ENCODE measurements at places on chromosomes 1 and 21. TPM values are rescaled to one million over a fixed set of nuclear protein-coding genes. Genes with fewer than 3 reads are reported as not detected.

DNA sequence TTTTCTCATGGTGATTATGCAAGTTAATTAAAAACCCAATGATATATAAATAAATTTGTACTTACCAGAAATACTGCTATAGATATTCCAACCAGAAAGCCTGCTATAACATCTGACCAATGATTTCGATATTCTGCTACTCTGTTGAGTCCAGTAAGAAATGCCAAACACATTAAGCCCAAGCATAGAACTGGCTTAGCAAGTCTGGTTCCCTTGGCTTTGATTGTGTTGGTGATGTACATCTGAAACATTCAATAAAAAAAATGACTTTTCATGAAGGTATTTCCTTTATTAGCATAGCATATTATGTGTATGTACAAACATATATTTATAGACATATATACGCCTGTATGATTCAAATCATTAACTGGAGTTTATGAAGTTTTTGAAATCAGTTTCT is 82.8 kb downstream of the PLPPR5 start:
- peak; percentile 10 for DNase-seq

DNA sequence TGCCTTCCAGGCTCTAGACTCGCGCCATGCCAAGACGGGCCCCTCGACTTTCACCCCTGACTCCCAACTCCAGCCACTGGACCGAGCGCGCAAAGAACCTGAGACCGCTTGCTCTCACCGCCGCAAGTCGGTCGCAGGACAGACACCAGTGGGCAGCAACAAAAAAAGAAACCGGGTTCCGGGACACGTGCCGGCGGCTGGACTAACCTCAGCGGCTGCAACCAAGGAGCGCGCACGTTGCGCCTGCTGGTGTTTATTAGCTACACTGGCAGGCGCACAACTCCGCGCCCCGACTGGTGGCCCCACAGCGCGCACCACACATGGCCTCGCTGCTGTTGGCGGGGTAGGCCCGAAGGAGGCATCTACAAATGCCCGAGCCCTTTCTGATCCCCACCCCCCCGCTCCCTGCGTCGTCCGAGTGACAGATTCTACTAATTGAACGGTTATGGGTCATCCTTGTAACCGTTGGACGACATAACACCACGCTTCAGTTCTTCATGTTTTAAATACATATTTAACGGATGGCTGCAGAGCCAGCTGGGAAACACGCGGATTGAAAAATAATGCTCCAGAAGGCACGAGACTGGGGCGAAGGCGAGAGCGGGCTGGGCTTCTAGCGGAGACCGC is 2.0 kb upstream of the OLIG2 start:
- DNase-seq: no peak

DISC1 gene
- 6.1 TPM for total RNA-seq

GRCh38 chr1:87239997-87240605 is 88.6 kb upstream of the LMO4 start:
- DNase-seq: no peak
